ENCODE measurements at places on chromosomes 13 and 19. TPM values are rescaled to one million over a fixed set of nuclear protein-coding genes. Genes with fewer than 3 reads are reported as not detected.

Gene LRRC25
- not detected for total RNA-seq

Gene PIAS4
- total RNA-seq = 22.2 TPM

Gene SHKBP1
- 82.8 TPM for total RNA-seq

Gene PDX1
- total RNA-seq = not detected

Gene BCAM
- total RNA-seq = not detected

Gene PRTN3
- not detected for total RNA-seq

Gene IGFL2
- not detected for total RNA-seq

Gene GDF15
- not detected for total RNA-seq

Gene ANGPTL8
- not detected for total RNA-seq

Gene C1QTNF9B
- not detected for total RNA-seq

Gene FGF22
- total RNA-seq = not detected

Gene PCDH20
- total RNA-seq = not detected

Gene KCNRG
- 0.36 TPM for total RNA-seq

Gene CYP4F12
- not detected for total RNA-seq

Gene U2AF2
- total RNA-seq = 304 TPM

Gene SYCN
- total RNA-seq = not detected

Gene NDUFB7
- 123 TPM for total RNA-seq

Gene METTL21C
- total RNA-seq = not detected

Gene TICAM1
- 17.5 TPM for total RNA-seq

Measured in activated CD8-positive, alpha-beta T cell treated with anti-CD3 and anti-CD28 coated beads for 36 hours (primary cell).